ENCODE measurements at places on chromosomes 7 and 10.
A peak's percentile ranks its signal among the peaks of the same experiment; 100 is the strongest.

GRCh38 chr7:92006046-92006445, 65.4 kb downstream of the AKAP9 start:
- no peak for DNase-seq

GRCh38 chr10:112184379-112184778, 814 bp upstream of the GPAM start:
- DNase-seq = no peak

DNA sequence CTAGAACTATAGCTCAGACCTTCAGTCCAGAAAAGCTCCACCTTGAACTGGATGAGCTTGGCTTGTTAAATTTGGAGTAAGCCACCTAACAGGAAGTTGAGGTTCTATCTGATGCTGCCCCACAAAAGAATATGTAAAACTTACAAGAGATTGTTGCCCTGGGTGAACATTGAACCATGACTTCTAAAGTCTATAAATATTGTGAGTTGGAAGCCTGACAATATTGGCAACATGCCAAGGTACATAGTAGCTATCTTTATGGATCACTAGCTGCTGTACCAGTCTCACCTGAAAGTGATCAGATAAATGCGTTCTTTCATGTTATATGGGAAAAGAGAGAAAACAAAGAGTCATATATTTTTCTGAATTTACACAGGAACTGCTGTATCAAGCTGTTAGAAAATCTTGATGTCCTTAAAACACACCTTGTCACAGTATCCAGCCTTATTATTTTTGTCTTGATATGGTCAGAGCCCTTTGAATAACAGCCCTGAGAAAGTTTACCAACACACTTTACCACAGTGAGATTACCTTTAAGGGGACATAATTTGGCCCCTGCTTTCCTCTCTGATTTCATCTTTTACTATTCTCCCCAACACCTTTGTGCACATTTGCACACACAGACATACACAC, 92.0 kb downstream of the LSMEM1 start:
- DNase-seq = no peak

DNA sequence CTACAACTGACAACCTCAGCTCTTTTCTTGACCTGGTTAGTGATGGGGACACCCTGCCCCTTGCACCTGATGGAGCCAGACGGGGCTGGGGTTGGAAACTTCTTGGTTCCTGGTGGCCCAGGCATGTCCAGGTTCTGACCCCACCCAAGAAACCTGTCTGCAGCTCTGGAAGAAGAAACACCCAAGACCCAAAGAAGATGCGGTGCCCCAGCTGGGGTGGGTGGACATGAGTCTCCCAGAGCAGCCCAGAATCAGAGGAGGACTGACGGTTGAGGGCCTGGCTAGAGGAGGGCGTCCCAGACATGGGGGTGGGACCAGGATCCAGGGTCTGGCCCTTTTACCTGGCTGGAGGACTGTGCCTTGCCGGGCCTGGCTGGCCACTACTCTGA, 202.4 kb downstream of the GLRX3 start:
- no peak for DNase-seq

DNA sequence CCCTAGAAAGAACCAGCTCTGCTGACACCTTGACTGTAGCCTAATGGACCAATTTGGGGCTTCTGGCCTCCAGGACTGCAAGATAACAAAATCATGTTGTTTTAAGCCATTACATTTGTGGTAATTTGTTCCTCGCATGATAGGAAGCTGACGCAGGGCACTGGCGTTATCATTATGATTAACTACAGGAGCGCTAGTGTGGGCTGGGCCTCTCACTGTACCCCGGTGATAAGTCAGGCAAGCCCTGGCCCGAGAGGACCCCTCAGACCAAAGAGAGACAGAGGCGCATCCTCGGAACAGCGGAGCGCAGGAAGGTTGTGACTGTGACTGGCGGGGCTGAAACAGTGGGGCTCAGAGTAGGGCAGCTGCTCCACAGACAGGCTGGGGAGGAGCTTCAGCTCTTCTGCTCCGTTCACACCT, 150.3 kb upstream of the CHST15 start:
- DNase-seq = no peak

- no peak for DNase-seq
Measured at GRCh38 chr10:85661123-85661522, 705.5 kb downstream of the GRID1 start.

GRCh38 chr10:50417886-50418830, 166.8 kb upstream of the ASAH2 start:
- peak; percentile 72 for DNase-seq

- no peak for DNase-seq
Measured at GRCh38 chr7:4221043-4221442, 461.1 kb upstream of the FOXK1 start.
